Endothelial cell of coronary artery (primary cell): ENCODE measurements at places on chromosomes 1 and 21. TPM values are rescaled to one million over a fixed set of nuclear protein-coding genes. Genes with fewer than 3 reads are reported as not detected.

The MEGF6 gene
- 29.1 and 57.8 TPM in 2 replicates for total RNA-seq

The FMO5 gene
- 0.45 and 0.47 TPM in 2 replicates for total RNA-seq

The PTGER3 gene
- under 0.01 TPM in 2 replicates for total RNA-seq

The UBXN10 gene
- under 0.01 TPM in 1 of 2 replicates, not detected in the other for total RNA-seq

The METTL13 gene
- total RNA-seq, result 29.7 and 31.3 TPM in 2 replicates

The KIF26B gene
- total RNA-seq, result 0.09 and 0.47 TPM in 2 replicates

The MSH4 gene
- 0.18 and 0.28 TPM in 2 replicates for total RNA-seq

The UBL4B gene
- not detected in 2 replicates for total RNA-seq

The MMEL1 gene
- total RNA-seq, result 1.3 and 2.9 TPM in 2 replicates

The LDLRAD1 gene
- total RNA-seq, result not detected in 2 replicates

The SH3BGR gene
- total RNA-seq, result 0.36 and 0.75 TPM in 2 replicates

The CNR2 gene
- total RNA-seq, result not detected in 2 replicates

The CD101 gene
- under 0.01 and 0.09 TPM in 2 replicates for total RNA-seq

The UBE2G2 gene
- 76.3 and 103 TPM in 2 replicates for total RNA-seq

The F3 gene
- 1.3 and 28.9 TPM in 2 replicates for total RNA-seq

The NUP210L gene
- 0.09 TPM in 2 replicates for total RNA-seq

The BCAR3 gene
- 45.6 and 52.0 TPM in 2 replicates for total RNA-seq

The CACNA1S gene
- total RNA-seq, result not detected in 2 replicates

The AURKAIP1 gene
- total RNA-seq, result 91.8 and 109 TPM in 2 replicates

The SPRR1A gene
- not detected in 2 replicates for total RNA-seq

The NHLH2 gene
- total RNA-seq, result not detected in 2 replicates

The MYOG gene
- total RNA-seq, result not detected in 2 replicates

The CAMK2N1 gene
- total RNA-seq, result 2.8 and 5.6 TPM in 2 replicates

The DESI2 gene
- 46.8 and 52.1 TPM in 2 replicates for total RNA-seq

The KCNA2 gene
- not detected in 2 replicates for total RNA-seq

The SFN gene
- total RNA-seq, result 0.28 TPM in 1 of 2 replicates, not detected in the other

The CYP4B1 gene
- total RNA-seq, result not detected in 2 replicates

The HOOK1 gene
- under 0.01 TPM in 1 of 2 replicates, not detected in the other for total RNA-seq

The CRNN gene
- not detected in 2 replicates for total RNA-seq

The AMPD1 gene
- not detected in 2 replicates for total RNA-seq

The CD52 gene
- total RNA-seq, result not detected in 2 replicates

The TMEM9 gene
- 59.1 and 73.8 TPM in 2 replicates for total RNA-seq

The GIPC2 gene
- 18.6 and 23.3 TPM in 2 replicates for total RNA-seq

The XPR1 gene
- 27.6 and 35.3 TPM in 2 replicates for total RNA-seq

The PTPRC gene
- 0.28 TPM in 1 of 2 replicates, not detected in the other for total RNA-seq

The PDIK1L gene
- total RNA-seq, result 3.2 and 4.3 TPM in 2 replicates

The MPL gene
- total RNA-seq, result not detected in 2 replicates

The OR2M5 gene
- total RNA-seq, result not detected in 2 replicates

The AMY1B gene
- not detected in 2 replicates for total RNA-seq

The PRMT6 gene
- total RNA-seq, result 15.2 and 22.8 TPM in 2 replicates

The NR5A2 gene
- 8.8 and 35.0 TPM in 2 replicates for total RNA-seq

The KRTAP10-12 gene
- total RNA-seq, result not detected in 2 replicates

The MARK1 gene
- 1.3 and 1.7 TPM in 2 replicates for total RNA-seq

The AMY2A gene
- total RNA-seq, result not detected in 2 replicates

The C1orf185 gene
- not detected in 2 replicates for total RNA-seq

The LCE1C gene
- total RNA-seq, result not detected in 2 replicates

The S100A2 gene
- total RNA-seq, result 1.9 and 3.8 TPM in 2 replicates

The PTPN22 gene
- 1.0 and 3.7 TPM in 2 replicates for total RNA-seq

The C1orf216 gene
- 17.5 and 20.5 TPM in 2 replicates for total RNA-seq

The B3GALT5 gene
- total RNA-seq, result not detected in 2 replicates

The FOXD2 gene
- under 0.01 and 0.09 TPM in 2 replicates for total RNA-seq

The CFHR5 gene
- total RNA-seq, result not detected in 2 replicates

The AVPR1B gene
- total RNA-seq, result under 0.01 TPM in 1 of 2 replicates, not detected in the other

The ADCY10 gene
- under 0.01 TPM in 1 of 2 replicates, not detected in the other for total RNA-seq

The GLUL gene
- total RNA-seq, result 225 and 245 TPM in 2 replicates

The NCF2 gene
- total RNA-seq, result 0.09 TPM in 1 of 2 replicates, not detected in the other

The FALEC gene
- 0.63 TPM in 1 of 2 replicates, not detected in the other for total RNA-seq
